MV-4-11 (cell line): ENCODE measurements at places on chromosomes 6 and 20.

DNA sequence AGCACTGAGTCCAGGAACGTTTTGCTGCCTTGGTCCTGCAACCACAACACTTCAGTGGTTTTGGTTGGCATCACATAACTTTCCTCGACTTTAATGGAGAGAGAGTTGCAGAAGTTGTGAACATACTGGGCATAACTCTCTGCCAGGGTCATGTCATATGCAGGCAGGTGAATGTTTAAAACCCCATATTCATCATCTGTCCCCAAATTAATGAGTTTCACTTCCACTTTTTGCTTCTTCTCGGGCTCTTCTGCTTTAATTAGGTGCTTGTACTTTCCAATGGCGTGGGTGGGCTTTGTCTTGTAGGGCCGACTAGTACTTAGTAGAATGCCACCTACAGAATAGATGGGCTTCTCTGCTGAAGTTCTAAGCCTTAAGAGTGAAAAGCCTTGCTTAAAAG is 45.2 kb upstream of the TFAP2A start:
- DNase-seq: no peak

DNA sequence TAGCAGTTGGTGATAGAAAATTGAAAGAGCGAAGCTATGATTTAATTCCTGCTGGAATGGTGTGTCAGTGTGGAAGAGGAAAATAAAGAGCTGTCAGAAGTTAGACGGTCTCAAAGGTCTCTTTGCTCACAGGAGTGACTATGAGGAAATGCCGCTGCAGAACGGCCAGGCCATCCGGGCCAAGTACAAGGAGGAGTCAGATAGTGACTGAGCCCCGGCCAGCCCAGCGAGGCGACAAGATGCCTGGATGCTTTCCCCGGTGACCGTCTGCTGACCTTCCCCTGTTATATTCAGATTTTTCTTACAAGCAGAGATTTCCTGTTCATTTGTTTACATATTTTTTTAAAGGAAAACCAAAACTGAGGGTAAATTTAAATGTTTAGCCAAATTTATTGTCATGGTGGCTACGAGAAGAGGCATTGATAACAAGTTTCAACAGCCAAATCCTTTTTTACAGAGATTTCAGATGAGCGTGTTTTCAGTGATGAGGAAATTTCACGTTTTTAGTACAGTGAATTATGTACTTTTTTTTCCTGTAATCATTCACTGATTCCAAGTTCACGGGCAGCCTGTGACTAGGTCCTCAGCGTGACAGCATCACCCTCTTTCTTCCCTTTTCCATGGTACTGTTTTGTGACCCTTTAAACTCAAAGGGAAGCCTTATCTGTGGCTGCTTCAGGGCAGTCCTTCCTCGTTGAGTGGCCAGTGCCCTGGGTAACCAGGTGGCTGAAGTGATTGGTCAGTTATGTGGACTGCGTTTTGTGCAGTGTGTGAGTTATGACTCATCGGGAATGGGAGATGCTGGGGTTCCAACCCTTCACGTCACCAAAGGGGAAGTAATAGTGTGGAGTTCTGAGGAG is 12.6 kb downstream of the DYNLT1 start:
- peak; percentile 51 for DNase-seq

DNA sequence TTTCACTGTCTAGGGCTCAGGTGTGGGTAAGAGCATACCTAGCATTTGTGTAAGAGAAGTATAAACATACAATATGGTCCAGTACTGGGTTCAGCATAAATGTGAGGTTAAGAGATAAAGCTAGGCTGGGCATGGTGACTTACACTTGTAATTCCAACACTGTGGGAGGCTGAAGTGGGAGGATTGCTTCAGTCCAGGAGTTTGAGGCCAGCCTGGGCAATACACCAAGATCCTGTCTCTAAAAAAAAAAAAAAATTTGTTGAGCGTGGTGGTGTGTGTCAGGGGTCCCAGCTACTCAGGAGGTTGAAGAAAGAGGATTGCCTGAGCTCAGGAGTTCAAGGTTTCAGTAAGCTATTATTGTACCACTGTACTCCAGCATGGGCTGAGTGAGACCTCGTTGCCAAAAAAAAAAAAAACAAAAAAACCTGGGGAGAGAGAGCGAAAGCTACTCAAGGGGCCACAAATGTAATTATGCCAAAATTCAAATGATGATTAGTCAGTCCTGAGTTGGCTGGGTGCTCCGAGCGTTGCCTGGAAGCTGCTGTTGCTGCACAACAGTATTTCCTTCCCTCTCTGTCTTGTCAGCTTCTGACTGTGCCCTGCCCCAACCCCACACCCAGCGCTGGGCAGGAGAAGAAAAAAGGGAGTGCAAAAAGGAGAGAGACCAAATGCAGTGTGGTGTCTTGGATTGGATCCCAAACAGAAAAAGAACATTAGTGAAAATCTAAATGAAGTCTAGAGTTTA is 24.0 kb downstream of the CMTR1 start:
- no peak for DNase-seq

DNA sequence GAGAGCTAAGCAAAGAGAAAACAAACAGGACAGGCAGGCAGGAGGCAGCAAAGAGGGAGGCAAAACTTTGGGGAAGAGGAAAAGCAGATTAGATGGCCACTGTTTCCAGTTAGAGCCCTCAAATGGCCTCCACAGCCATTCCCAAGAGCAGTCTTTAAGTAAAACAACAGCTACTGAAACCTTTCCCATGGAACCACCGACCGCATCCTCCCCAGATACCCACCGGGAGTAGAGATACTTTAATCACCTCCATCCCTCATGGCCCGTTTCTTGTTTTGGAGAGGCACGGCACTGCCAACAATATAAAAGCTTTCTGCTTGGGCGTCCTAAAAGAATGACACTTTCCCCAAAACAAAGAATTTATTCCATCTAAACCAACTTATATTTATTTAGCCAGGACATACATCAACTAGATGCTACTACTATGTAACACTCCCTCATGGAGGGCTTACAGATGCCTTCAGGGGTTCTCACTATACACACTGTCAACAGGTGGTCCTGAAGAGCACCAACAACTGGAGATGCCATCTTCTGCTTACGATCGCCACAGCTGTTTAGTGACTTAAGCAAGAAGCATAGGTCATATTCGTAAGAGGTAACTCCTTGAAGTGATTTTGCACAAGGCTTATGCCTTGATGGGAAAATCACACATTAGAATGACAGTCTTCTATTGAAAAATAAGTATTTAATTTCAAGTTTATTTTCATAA is 43.4 kb downstream of the CNKSR3 start:
- no peak for DNase-seq

GRCh38 chr20:37686762-37687477 is 6.9 kb upstream of the CTNNBL1 start:
- peak; percentile 4 for DNase-seq

DNA sequence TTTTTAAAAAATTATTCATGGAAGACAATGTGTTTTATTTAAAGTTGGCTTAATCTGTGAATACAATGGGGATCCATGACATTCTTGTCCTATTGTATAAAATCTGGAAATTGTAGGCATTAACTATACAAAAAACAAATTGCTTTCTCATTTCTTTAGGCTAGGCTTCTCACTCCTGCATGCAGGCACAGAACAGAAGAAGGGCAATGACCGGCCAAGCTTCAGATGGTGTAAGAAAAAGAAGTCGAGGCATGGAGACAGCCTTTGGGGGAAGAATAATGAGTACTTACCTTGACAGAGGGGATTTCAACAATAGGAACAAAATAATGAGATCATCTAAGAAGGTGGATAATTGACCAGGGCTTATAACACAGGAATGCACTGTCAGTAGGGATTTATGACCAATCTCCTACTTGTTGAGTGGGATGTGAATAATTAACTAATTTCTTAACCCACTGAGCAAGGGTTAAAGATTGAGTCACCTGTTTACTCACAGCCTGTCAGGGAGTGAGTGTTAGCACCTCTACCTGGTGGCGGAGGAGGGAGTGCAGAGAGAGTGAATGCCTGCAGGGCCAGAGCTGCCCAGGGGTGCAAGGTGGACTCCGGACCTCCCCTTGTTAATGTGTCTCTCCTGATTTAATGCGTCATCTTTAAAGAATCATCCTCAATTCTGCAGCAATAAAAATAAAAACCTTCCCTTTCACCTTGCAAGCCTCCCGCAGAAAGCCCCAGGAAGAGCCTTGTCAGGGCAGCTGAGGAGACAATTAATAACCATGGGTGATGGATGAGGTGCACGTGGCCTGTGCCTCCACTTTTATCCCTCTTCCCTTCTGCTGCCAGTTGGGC is 3.9 kb downstream of the SLC22A2 start:
- no peak for DNase-seq
